ENCODE measurements at places on chromosomes 7 and 10.

DNA sequence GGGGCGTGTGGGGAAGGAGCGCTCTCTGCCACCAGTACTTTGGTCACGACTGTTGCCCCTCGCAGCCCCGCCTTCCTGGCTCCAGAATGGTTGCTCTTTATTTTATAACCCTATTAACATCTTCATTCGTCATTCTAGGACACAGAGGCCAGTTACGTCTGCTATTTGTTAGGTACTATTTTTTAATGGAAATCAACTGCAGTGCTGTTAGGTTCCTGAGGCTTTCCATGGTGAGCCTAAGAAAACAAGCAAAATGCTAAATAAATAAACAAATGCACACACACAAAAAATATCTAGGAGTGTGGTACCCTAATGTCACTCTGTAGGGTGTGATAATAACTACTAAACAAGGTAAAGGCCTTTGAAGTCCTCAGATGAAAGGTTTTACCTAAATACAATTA is 71.1 kb downstream of the SLC37A3 start:
- no peak for DNase-seq

DNA sequence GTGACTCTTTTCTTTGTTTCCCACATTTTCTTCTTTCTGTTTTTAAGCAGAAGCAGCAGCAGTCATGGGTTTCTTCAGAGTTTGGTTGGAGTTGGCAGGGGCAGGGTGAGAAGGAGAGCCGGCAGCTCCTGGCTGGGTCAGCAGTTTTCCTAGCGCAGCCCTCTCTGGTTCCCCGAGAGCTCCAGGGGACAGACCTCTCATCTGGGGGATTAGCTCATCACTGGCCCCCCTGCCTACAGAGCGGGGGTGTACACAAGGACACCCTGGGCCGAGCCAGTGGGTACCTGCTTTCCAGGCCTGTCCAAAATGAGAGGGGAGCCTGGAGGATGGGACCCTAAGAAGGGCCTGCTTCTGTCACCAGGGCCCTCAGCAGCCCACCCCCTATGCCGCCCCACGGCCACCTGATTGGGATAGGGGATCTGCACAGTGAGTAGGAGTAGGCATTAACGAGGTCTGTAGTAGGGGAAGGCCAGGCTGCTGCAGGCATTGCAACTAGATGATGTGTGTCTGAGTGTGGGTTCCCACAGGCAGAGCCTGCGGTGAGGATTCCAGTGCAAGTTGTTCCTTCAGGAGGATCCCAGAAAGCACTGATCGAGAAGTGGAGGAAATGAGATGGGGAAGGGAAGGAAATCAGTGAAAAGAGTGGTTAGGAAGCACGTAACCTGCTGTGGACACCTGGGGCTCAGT is 122.9 kb upstream of the PPIF start:
- DNase-seq: no peak

- DNase-seq: no peak
Observed at GRCh38 chr7:127922656-127923055, 108.6 kb downstream of the LRRC4 start.

DNA sequence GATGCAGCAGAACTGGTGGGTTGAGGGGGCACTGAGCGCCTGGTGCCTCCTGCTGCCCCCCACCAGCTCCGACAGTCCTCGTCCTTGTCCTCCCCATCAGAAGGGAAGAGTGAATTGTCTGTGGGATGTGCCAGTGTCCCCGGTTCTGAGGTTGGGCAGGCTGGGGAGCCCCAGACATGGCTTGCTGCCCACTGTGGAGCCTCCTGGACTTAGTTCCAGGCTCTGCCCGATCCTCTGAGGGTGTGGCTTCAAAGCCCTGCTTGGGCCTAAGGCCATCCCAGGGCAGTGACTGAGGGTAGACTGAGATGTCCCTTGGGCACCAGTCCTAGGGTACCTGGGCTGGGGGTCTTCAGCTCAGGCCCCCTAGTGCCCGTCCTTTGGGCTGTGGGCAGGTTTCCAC is 168.8 kb downstream of the RNF216 start:
- no peak for DNase-seq

GRCh38 chr10:98340261-98340939 is 72.4 kb upstream of the LOXL4 start:
- DNase-seq: no peak

GRCh38 chr7:157483515-157483914 is 146.7 kb downstream of the DNAJB6 start:
- no peak for DNase-seq

DNA sequence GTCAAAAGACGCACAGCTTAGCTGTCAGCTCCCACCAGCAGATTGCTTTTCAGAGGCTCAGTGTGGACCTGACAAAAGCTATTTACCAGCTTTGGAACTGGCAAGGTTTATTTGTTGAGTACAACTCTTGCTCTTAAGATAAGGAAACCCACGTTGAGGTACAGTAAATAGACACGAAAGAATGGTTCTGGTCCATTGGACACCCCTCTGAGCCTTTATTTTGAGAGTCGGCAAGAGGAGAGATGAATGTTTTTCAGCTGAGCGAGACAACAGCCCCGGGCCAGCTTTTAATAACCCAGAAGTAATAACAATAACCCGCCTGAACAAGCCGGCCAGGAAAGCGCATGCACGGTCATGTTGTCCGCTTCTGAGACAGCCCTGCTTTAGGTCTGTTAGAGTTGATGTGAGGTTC is 49.0 kb downstream of the WNT2 start:
- DNase-seq: no peak

DNA sequence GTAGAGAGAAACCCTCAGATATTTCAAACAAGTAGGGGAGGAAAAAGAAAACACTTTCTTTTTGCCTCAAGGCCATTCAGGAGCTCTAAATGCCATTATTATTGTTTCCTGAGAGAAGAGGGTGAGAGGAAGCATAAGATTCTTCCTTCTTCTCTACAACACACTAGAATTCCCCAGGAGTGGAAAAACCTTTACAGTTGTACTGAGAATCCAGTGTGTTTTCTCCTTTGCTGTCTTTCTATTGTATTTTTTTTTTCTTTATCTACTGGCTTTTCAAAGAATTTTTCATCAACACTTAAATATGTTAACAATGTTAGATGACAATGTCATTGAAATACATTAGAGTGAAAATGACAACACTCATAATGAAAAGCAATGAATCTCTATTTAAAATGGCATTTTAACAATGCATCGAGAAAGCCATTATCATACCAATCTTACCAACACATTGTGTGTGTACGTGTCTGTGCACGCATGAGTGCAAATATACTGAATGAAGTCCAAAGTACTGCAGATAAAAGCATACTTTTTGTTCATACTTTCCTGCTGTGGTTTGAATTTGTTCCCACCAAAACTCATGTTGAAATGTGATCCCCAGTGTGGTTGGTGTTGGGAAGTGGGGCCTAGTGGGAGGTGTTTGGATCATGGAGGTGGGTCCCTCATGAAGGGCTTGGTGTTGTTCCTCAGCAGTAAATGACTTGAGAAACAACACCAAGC is 24.2 kb upstream of the MACC1 start:
- no peak for DNase-seq

DNA sequence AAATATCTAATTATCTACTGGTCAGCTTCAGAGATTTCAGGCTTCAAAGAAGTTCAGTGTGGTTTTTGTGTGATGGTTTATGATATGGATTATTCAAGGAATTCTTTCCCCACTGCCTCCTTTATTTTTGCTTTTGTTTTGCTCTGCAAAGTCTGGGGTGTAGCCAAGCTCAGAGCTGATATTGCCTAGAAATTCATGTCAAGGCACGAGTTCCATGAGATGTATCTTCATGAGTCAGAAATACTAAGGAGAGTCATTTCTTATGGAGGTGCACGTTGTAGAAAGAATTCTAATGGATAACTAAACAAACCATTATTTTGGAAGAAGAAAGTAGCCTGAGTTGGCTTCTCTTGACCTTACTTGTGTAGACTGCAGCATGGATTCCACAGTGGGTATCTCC is 37.4 kb downstream of the VIM start:
- DNase-seq: no peak

- peak; percentile 73 for DNase-seq
Observed at GRCh38 chr10:89699581-89700064, 1.8 kb upstream of the KIF20B start.

DNA sequence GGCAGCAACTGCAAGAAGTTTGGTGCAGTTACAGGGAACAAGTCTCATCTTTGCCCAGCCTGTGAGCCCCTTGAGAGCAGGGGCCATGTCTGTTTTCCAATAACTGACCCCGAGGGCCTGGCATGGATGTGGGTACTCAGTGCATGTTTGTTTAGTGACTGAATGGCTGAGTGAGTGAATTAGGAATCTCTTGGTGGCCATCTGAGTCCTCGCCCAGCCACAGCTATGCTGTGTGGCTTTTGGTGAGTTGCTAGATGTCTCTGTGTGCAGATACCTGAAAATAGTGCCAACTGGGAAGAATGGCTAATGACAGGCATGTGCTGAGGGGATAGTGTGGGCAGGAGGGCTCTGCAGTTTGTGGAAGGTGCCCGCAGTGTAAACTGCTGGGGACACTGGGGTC is 54.4 kb upstream of the PCBD1 start:
- DNase-seq: no peak

DNA sequence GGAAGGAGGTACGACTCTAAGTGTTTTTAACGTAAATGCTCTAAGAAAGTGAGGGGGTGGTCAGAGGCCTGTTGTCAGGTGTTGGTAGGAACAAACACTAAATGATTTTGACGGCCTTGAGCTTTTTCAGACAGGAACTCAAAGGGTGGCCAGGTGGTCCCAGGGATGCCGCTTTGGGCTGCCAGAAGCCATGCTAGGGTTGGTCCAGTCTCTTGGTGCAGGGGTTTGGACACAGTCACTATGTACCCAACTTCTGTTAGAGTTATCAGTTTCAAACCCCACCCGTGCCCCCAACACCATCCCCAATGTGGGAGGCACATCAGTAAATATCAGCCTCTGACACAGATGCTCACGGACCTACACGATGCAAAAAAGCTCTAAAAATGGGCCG is 9.3 kb downstream of the ATP6V0E2 start:
- peak; percentile 1 for DNase-seq

DNA sequence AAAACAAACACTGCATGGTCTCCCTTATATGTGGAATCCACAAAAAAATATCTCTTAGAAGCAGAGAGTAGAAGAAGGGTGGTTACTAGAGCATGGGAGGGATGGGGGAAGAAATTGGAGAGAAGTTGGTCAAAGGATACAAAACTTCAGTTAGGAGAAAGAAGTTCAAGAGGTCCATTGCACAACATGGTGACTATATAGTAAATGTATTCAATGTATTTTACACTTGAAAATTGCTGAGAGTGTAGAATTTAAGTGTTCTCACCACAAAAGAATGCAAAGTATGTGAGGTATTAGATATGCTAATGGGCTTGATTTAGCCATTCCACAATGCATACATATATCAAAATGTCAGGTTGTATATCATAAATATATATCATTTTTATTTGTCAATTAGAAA is 232.0 kb upstream of the CELF2 start:
- DNase-seq: no peak

- no peak for DNase-seq
Observed at GRCh38 chr10:48814933-48815332, 124.7 kb downstream of the LRRC18 start.

DNA sequence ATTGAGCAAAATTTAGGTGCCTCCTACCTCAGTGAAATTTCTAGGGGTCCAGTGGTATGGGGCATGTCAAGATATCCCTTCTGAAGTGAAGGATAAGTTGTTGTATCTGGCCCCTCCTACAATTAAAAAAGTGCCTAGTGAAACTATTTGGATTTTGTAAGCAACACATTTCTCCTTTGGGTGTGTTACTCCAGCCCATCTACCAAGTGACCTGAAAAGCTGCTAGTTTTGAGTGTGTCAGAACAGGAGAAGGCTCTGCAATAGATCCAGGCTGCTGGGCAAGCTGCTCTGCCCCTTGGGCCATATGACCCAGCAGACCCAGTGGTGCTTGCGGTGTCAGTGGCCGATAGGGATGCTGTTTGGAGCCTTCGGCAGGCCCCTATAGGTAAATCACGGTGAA is 46.0 kb downstream of the PTPRE start:
- DNase-seq: no peak

DNA sequence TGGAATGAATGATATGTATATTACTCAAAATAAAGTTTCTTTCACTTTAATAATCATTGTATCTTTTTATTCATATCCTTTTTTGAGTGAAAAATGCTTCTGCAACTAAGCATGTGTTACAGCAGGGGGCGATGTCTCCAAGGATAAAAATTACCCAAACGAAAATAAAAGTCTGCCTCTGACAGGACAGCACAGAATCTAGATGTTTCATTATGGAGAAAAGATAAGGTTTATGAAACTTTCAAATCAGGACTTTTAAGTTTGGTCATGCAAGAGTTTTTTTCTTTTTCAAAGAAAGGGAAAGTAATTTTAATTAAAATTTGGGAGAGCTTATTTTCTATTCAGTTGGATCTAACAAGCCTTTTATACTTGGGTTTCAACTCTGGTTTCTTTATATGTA is 48.4 kb downstream of the TES start:
- peak; percentile 59 for DNase-seq

DNA sequence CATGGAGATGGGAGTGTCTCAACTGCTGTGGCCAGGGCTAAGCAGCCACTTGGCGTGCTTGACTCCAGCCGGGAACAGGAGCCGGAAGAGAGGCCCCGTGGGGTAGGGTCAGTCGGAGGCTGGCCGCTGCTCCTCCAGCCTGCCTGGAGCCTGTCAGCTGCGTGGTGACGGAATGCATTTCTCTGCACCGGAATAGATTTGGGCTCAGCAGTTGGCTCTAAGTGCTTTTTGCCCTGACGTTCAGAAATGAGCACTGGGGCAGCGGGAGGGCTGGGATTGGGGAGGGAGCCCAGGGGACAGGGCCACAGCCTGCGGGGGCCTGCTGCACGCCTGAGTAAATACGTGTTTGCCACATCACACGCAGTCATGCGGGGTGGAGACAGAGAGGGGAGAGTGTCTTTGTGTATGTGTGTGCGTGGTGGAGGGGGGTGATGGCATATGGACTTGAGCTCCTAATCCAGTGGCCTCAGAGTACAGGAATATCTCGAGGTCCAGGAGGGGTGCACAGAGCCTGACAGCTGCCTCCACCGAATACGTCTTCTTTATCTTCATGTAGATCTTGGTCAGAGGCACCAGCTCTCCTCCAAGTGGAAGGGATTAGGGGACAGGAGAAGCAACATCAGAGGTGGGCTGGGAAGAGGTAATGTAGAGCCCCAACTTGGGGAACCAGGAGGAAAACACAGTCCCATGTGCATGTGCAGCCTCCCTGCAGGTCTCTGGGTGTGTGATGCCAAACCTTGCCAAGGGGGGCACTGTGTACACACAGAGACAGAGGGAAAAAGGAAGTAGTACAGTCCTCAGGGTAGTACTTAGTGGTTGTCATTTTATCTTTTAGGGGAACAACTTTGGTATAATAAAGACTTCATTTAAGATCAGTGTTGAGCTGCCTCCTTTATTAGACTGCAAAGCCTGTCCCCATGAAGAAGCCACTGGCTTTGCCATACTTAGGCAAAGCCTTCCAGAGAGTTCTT is 151.4 kb downstream of the CDH23 start:
- DNase-seq: peak; percentile 78

GRCh38 chr10:132468216-132468615 is 69.4 kb upstream of the INPP5A start:
- no peak for DNase-seq

GRCh38 chr10:16916496-16916895 is 99.3 kb upstream of the RSU1 start:
- DNase-seq: no peak

DNA sequence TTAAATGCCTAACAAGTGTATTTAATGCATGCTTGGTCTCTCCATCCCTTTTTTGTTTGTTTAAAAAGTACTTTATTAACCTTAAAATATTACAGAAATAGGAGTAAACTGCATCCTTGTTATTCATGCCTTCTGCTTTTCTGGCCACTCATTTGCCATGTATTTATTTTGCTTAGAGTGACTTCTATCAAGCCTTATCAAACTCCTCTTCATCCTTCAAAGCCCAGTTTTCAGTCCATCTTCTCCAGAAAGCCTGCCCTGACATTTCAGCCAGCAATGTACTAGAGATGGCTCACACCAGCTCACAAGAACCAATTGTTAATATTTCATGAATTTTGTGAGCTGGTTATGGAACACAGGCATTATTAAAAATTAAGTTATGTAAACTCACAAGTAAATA is 82.8 kb downstream of the NHLRC2 start:
- DNase-seq: no peak

Data from NB4 (cell line).